D721Med (cell line): ENCODE measurements at places on chromosomes 1 and 21.

DNA sequence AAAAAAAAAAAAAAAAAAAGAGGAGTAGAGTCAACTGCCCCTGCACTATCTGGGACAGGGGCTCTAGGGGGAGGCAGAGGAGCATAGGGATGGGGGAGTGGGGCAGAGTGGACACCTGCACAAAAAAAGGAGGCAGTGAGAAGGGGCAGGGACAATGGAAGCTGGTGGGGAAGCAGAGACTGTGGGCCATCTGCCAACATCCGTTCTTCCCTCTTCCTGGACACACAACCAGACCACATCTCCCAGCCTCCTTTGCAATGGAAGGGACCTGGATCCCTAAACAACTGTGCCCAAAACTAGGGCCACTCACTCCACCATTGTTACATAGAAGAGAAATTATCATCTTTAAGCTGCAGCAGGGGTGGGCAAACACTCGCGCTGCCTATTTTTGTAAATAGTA lies 38.4 kb downstream of the NEK2 start:
- DNase-seq = no peak

- no peak for DNase-seq
Observed at GRCh38 chr1:192557841-192558595, 17.6 kb upstream of the RGS1 start.

- no peak for DNase-seq
Observed at GRCh38 chr1:221271701-221272100, 392.5 kb downstream of the HLX start.

DNA sequence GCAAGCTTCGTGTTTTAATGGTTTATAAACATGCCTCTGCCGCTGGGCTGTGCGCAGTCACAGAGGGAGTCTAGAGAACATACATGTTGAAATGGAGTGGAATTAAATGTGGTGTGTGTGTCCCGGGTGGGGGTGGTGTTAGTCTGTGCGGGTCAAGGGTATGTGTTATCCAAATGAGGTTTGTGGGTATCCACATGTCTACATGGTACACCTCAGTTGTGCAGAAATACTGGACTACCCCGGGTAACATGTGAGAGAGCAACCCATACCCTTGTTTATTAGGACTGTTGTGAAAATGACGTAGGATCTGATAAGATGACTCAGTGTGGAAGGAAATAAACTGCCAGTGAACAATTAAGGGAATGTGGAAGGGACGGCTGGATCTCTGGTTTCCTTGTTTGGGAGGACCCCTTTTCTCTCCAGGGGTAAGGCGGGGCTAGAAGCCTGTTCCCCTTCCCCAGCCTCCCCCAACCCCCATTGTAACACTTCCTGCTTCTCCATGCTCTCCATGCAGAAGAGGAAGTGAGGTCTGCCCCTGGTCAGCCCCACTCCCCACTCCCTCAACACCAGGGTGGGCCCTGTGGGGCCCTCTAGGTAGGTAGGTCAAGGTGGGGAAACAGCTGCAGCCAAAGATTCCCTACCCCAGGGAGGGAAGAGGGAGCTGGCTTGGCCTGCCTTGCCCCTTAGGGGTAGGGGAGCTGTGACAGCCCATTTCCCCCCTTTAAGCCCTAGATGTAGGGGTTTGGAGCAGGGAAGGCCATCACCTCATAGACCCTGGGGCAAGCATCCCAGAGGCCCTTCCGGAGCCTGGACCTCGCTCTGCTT lies 690 bp downstream of the EPS8L3 start:
- DNase-seq = no peak

DNA sequence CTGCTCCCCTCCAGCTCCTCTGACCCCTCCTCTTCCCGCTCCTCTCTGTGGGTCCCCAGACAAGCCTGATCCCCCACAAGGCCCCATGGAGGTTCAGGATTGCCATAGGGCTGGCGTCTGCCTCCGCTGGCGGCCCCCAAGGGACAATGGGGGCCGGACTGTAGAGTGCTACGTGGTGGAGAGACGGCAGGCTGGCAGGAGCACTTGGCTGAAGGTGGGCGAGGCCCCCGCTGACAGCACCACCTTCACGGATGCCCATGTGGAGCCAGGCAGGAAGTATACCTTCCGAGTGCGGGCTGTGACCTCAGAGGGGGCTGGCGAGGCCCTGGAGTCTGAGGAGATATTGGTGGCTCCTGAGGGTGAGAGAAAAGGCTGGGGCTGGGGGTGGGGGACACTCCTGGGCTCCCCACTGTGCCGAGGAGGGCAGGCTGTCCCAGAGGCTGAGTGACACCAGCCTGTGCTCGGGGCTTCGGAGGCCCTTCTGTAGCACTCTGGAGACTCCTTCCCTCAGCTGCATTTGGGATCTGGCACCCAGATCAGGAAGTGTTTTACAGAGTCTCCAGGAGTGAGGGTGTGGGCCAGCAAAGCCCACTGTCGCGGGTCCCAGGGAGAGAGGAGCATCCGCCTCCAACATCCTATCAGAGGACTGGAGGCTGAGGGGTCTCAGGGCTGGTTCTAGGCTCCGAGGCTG lies 25.9 kb downstream of the IGFN1 start:
- no peak for DNase-seq

DNA sequence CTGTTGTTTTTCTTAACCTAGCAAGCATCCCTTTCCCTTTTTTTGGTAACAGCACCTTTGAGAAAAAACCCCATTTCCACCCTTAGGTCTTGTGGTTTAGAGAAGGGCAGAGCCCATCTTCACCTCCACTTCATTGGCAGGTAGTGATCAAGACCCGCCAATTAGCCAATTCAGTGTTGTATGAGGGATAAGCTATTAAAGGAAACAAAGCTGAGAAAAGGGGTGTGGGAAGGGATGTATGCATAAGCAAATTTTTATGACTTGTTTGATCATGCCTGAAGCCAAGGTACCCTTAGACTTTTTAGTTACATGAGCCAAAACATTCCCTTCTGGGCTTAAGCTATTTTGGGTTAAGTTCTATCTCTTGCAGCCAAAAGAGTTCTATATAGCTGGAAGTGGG lies 3.6 kb upstream of the ZNF697 start:
- no peak for DNase-seq

DNA sequence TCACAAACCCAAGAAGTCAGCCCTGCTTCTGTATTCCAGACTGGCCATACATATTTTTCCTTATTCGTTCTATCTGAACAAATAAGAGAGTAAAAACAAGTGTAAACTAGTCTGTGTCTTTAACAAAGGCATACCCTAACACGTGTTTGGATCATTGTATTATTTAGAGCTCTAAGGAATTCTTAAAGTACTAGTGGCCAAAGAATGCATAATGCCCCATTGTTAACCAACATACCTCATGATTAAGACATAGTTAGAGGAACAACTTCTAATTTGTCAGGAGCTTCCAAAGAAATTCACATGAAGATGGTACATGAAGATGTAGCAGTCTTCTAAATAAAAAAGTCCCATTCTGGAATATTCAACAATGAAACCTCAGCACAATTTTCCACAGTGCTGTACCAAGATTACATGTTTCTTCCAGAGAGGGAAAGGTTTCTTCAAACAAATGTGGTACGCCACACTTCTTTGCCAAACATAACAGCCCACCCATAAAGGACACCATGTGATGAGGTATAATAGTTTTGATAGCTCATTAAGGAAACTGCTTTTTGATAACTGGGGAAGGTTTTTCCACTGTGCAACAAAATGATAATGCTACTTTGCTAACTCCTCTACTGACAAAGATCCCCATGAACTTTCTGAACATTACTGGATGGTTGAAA lies 5.0 kb downstream of the PALMD start:
- no peak for DNase-seq

- no peak for DNase-seq
Observed at GRCh38 chr21:32753818-32754585, 17.6 kb downstream of the PAXBP1 start.

- no peak for DNase-seq
Observed at GRCh38 chr1:20351911-20352701, 61.4 kb downstream of the VWA5B1 start.

DNA sequence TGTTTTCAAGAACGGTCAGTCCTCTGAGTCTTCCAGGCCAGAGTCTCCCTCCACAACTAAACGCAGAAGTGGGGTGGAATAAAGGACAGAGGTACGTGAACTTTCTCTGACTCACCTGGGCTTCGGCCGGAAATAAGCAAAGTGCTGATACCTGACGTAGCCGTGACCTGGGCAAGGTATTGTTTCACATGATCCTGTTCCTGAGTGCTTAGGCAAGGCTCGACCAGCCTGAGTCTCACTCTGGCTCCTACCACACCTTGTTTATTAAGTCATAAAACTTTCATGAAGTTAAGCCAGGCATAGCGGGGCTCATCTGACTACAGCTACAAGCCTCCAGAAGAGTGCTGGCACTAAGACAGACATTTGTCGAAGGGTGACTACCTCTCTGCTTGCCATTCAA lies 327.5 kb downstream of the SETD4 start:
- no peak for DNase-seq

GRCh38 chr1:39825432-39825941 lies 36.8 kb upstream of the BMP8B start:
- no peak for DNase-seq

GRCh38 chr1:36944883-36945282 lies 89.4 kb downstream of the GRIK3 start:
- DNase-seq = no peak

DNA sequence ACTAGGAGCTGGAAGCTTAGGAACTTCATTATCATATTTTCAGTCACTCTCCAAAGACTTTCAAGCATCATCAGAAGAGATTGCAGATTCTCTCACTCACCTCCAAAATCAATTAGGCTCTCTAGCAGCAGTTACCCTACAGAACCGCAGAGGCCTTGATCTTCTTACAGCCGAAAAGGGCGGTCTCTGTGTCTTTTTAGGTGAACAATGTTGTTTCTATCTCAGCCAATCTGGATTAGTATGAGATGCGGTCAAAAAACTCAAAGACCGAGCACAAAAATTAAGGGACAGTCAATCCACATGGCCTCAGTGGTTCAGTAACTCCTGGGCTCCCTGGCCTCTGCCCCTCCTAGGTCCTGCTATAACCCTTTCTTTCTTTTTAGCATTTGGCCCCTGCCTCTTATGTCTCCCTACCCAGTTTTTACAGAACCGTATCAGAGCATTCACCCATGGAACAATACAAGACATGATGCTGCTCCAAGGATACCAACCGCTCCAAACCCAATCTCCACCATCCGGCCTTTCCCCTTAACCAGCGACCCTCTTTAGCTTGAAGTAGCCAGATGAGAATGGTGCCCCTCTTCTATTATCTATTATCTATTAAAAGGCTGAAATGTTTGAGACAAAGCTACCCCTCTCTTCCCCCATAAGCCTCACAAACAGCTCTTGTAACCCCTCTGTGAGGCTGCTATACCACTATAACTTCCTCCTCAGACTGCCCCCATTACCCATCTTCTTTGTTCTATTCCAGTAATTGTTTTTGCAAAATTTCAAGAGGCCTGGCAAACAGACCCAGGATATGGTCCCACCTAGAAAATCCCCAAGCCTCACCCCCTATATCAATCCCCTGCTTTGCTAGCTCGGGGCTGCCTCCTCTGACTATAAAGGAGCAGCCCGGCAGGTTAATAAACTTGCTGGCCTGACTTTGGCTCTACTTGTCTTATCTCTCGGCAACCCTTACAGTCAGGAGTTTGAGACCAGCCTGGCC lies 18.7 kb upstream of the CA6 start:
- no peak for DNase-seq

DNA sequence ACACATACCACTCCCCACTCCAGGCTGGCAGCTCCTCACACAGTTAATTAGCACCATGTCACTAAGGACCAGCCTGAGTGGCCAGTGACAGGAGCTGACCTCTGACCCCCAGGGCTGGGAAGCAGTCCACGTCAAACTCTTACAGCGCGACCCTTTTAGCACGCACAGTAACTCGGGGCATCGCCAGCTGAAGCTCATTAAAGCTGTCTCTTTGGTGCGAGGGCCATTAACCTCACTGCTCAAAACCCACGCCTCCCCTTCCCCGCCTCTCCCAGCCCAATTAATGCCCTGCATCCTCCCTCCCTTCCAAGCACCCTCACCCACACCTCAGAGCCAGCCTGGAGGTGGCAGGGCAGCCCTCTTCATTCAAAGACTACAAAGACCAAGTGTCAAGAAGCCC lies 31.7 kb downstream of the DMAP1 start:
- DNase-seq = no peak

DNA sequence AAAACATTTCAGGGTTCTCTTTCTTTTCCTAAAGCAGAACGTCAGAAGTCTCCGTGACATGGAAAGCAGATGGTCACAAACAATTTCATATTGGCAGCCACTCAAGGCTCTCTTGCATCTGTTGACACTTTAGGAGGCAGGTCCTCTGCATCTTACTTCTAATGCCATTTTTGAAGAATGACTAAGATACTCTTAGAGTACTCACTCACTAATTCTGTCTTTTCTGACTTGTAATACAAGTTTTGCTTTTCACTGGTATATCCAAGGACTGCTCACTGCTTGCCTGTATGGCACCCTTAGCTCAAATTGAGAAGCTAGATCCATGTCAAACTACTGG lies 68.3 kb downstream of the PRRX1 start:
- no peak for DNase-seq

- no peak for DNase-seq
Observed at GRCh38 chr1:220441211-220441610, 86.7 kb upstream of the MARK1 start.

- DNase-seq = no peak
Observed at GRCh38 chr21:46425571-46425970, 33.1 kb upstream of the DIP2A start.

DNA sequence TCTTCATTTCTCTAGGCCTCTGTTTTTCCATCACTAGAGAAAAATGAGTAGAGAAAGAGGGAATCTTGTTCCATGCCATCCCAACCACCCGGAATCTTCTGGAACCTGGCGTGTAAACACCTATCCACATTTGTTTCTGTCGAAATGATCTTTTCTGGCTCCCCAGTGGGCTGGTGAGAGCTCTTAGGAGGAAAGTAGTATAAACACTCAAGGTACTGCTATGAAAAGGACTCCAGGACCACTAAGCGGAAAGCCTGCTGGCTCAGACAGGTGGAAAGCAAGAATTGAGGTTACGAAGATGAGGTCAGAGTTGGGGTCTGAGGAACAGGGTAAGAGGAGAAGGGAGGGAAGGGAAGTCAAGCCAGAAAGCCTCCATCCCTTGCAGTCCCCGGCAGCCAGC lies 90.8 kb downstream of the PLXNA2 start:
- DNase-seq = no peak

DNA sequence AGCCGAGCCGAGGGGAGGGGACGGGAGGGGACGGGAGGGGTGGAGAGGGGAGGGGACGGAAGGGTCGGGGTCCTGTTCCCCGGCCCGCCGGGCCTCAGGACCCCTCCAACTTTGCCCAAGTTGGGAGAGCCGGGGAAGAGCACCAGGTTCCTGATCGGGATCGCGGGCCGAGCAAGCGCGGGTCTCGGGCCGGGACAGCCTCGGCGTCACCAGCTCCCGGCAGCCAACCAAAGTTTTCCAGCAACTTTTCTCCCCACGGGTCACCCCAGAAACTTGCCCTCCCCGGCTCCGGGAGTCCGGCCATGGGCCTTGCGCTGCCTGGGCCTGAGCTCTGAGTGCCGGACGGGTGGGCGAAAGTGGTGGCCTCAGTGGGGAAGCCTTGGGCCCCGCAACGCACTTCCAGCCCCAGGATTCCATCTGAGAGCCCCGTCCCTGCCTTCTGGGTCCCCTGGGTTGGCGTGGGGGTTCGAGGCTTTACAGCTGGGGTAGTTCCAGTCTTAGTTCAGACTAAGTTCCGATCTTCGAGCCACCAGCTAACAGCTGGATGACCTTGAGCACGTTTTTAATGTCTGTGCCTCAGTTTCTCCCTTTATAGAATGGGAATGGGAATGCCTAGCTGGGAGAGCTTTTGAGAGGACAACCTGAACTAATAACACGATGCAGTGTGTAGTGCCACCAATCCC lies 458 bp downstream of the ZC3H12A start:
- DNase-seq = no peak

GRCh38 chr1:160827418-160827817 lies 31.4 kb downstream of the LY9 start:
- DNase-seq = no peak
